Bladder microvascular endothelial cell (primary cell): ENCODE measurements at places on chromosomes 2 and 18. TPM values are rescaled to one million over a fixed set of nuclear protein-coding genes. Genes with fewer than 3 reads are reported as not detected.

Gene CCBE1
- 0.49 and 1.2 TPM in 2 replicates for total RNA-seq

Gene PROM2
- 0.44 TPM in 1 of 2 replicates, not detected in the other for total RNA-seq

Gene SPP2
- total RNA-seq, result not detected in 2 replicates

Gene RAX
- not detected in 2 replicates for total RNA-seq

Gene IL36B
- total RNA-seq, result not detected in 2 replicates

Gene GPR55
- total RNA-seq, result not detected in 2 replicates

Gene SCYGR4
- total RNA-seq, result not detected in 2 replicates

Gene CPO
- total RNA-seq, result 0.19 TPM in 1 of 2 replicates, not detected in the other

Gene GAD1
- 0.16 and 0.38 TPM in 2 replicates for total RNA-seq

Gene PSD4
- total RNA-seq, result 0.38 and 0.49 TPM in 2 replicates

Gene RPRM
- total RNA-seq, result not detected in 2 replicates

Gene PSMG2
- 41.6 and 57.5 TPM in 2 replicates for total RNA-seq

Gene EFHD1
- 0.06 and 0.16 TPM in 2 replicates for total RNA-seq

Gene DRC1
- 0.13 and 0.65 TPM in 2 replicates for total RNA-seq

Gene CD28
- under 0.01 TPM in 1 of 2 replicates, not detected in the other for total RNA-seq

Gene NFATC1
- total RNA-seq, result 4.2 and 12.9 TPM in 2 replicates

Gene CNGA3
- not detected in 2 replicates for total RNA-seq

Gene DTNA
- total RNA-seq, result 0.81 and 10.7 TPM in 2 replicates

Gene SERPINB12
- not detected in 2 replicates for total RNA-seq

Gene NR4A2
- total RNA-seq, result under 0.01 and 0.13 TPM in 2 replicates

Gene SLC9A4
- total RNA-seq, result under 0.01 TPM in 2 replicates

Gene PTPN4
- total RNA-seq, result 24.6 and 42.7 TPM in 2 replicates

Gene PDCL3
- total RNA-seq, result 12.0 and 14.9 TPM in 2 replicates
